ENCODE measurements at places on chromosomes 1 and 21. TPM values are rescaled to one million over a fixed set of nuclear protein-coding genes. Genes with fewer than 3 reads are reported as not detected.

CFAP74 gene
- total RNA-seq: not detected

NUAK2 gene
- 15.3 TPM for total RNA-seq

PLA2G5 gene
- not detected for total RNA-seq

SELP gene
- total RNA-seq: 1.3 TPM

CHIA gene
- total RNA-seq: not detected

ITGB3BP gene
- 8.3 TPM for total RNA-seq

SEMA6C gene
- total RNA-seq: 5.5 TPM

RIPK4 gene
- 2.5 TPM for total RNA-seq

TRIM67 gene
- not detected for total RNA-seq

SPRR2F gene
- total RNA-seq: not detected

DNA sequence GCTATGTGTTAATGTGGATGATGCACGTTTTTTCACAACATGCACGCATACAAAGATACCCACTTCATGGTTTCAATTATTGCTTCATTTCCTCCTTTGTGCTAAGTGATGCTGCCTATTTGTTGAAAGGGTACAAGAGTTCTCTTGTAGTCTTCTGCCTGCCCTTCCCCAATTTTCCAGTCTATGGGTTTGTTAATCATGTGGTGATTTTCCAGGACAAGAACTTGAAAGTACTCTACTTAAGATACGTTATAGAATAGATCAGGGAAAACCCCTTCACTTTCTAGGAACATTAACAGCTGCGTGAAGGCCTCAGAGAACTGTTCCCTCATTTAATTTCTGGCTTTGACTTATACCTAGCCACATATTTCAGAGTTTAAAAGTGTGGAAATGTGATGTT lies 52.1 kb upstream of the SLC44A3 start:
- DNase-seq: no peak

- peak; percentile 27 for DNase-seq
These were observed 212.8 kb upstream of the RAB4A start for GRCh38 chr1:229058111-229058561.

DNA sequence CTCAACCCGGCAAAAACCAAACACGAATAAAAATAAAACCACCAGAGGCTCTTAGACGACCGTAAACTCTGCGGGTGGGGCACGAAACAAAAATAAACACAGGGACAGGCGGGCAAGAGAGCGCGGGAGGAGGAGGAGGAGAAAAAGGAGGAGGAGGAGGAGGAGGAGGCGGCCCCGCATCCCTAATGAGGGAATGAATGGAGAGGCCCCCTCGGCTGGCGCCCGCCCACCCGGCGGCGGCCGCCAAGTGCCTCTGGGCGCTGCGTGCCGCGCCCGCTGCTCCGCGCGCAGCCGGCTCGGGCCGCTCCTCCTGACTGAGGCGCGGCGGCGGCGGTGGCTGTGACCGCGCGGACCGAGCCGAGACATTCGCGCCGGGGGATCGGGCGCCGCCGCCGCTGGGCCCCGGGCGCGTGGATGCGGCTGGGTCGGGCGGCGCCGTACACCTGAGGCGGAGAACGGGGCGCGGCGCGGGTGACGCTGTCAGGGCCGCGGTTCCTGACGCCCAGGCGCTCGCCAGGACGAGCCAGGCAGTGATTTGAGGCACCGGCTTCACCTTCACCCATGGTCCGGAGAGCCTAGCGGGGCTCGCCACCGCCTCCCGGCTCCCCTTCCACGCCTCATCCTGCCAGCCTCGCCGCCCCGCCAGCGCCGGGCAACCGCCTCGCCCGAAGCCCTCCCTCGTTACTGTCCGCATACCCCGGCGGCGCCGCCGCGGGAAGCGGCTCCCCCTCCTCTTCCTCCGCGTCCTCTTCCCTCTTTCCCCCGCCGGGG lies at the start of gene MARK1:
MARK1 (plus strand) TSS at position 229 of the 771 bp plus-strand sequence. CDS start 687 bp downstream, outside the sequence.
- no peak for DNase-seq

GRCh38 chr1:59393211-59394180 lies 96.6 kb downstream of the FGGY start:
- DNase-seq: no peak

DNA sequence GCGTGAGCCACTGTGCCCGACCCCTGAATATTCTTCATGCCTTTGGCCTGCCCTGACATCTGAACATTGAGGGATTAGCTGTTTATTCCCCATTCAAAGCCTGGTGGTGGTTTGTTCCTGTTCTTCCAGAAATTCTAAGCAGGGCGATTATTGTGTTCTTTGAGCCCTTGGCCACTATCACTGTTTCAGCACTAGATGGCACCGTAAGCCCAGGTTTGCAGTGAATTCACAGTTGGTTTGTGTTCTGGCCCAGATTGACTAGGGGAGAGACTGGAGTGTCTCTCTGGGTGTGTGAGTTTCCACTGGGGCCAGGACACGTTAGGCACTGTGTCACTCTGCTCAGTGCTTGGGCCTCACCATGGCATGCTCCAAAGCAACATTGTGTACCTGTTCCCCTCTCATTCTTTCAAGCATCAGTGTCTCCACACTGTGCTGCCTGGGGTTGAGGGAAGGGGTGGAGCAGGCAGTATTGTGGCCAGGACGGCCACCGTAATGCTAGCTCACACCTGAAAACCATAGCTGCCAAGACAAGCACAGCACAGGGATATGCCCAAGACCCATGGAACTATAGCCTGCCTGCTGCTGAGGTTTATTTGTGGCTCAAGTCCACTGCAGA lies 52.7 kb downstream of the PKN2 start:
- no peak for DNase-seq

DNA sequence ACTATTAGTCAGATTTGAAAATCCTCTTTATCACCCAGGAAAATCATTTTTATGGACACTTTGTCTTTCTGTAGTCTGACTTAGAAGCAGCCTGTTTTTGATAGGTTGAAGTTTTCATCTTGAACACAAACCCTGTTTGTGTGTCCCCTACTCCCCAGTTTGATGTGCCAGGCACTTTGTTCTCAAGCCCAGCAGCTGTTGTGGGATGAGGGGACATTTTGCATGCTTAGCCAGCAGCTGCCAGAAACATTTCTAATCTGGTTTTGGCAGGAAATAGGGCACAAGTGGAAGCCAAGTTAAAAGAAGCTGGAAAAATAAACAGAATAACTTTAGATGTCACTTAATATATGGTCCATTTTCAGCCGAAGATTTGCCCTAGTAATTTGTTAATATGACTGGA lies 29.9 kb downstream of the ACTN2 start:
- DNase-seq: no peak

DNA sequence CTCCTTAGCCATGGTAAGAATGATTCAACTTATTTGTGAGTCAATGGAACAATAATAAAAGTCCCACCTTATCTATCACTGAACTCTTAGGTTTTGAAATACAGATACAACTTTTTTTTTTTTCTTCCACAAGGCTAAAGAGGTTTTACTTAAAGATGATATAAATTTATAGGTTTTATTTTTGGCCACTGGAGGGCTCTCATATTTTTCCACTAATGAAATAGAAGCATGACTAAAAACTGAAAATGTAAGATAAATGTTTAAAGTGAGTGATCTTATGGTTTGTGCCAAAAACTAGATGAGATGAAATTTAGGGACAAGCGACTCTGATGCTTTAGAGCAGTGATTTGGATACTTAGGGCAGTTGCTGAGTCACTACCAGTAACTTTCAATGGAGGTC lies 499.0 kb downstream of the NUF2 start:
- no peak for DNase-seq

- no peak for DNase-seq
These were observed 8.9 kb upstream of the C1orf174 start for GRCh38 chr1:3908886-3909517.

DNA sequence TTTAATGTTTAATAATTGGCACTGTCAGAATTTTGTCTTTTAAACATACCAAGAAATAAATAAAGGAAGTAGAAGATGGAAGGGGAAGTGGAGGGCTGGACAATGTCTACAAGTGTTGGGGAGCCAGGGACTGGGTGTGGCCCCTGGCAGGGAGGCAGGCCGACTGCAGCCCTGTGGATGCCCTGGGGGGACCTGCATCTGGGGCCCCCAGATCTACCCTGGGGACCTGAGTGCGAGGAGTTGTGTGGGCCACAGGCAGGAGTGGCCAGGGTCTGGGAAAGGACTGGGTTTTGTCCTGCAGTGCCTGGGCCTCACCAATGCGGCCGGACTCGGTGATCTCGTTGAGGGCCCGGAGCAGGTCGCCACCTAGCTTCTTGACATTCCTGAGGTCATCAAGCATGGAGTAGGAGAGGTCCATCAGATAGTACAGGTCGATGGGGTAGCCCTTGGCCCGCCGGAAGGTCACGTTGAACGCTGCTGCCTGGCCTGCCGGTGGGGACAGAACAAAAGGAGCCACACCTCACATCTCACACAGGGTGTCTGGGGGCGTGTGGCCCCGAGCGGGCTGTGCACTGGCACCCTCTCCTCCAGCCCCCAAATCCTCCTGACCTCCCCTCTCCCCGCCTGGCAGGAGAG lies 17.5 kb downstream of the ITGB2 start:
- DNase-seq: no peak

- DNase-seq: no peak
These were observed 131.8 kb upstream of the PKN2 start for GRCh38 chr1:88552226-88552625.

DNA sequence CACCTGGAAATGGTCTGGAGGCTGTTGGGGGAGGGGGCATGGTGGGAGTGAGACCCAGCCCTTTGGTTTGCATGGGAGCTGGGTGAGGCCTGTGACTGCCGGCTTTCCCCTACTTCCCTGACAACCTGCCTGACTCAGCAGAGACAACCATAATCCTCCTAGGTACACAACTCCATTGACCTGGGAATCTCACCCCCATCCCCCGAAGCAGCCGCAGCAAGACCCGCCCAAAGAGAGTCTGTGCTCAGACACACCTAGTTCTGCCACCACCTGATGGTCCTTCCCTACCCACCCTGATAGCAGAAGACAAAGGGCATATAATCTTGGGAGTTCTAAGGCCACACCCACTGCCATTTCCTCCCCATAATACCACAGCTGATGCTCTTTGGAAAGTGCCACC lies 168.6 kb downstream of the GIPC2 start:
- no peak for DNase-seq

GRCh38 chr1:66606362-66607065 lies 72.6 kb downstream of the SGIP1 start:
- no peak for DNase-seq

GRCh38 chr1:213989002-213989855 lies 1.5 kb downstream of the PROX1 start:
- no peak for DNase-seq

GRCh38 chr1:43529206-43529731 lies 1.4 kb upstream of the PTPRF start:
- peak; percentile 70 for DNase-seq

DNA sequence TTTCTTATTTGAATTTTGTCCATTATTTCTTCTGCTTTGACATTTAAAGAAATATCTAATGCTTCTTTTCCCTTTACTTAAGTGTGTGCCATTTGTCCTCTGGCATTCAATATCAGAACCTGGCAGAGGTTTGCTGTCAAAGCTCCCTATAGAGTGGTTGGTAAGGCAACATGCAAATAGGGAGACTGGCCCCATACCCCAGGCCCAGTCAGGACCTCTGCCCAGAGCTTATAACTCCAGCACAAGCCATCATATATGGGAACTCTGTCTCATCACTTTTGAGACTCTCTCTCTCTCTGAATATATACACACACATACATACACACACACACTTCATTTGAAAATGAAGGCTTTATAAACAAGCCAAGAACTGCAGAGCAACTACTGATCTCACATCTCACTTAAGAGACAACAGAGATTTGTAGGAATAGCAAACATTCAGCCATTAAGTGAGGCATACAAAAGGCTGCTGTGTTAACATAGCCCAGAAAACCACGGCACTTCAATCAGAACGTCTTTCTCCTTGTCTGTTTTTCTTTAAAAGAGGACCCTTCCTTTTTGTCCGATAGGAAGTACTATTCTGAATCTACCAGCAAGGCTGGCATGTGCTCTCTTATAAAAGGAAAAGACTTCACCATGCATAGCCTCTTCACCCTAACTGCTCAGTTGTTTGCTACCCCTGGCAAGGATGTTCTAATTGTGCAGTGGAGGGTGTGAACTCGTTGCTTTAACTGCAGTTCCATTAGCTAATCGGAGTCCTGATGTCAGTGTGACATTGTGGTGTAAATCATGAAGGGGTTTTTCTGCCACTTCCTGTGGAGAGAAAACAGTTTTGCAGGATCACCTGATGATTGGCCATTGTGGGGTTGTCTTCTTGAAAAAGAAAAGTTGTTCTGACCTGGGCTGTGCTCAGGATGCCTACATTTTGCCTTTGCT lies 101.7 kb downstream of the NR5A2 start:
- DNase-seq: no peak

- DNase-seq: no peak
These were observed 21.5 kb downstream of the DMRTB1 start for GRCh38 chr1:53480678-53481077.

DNA sequence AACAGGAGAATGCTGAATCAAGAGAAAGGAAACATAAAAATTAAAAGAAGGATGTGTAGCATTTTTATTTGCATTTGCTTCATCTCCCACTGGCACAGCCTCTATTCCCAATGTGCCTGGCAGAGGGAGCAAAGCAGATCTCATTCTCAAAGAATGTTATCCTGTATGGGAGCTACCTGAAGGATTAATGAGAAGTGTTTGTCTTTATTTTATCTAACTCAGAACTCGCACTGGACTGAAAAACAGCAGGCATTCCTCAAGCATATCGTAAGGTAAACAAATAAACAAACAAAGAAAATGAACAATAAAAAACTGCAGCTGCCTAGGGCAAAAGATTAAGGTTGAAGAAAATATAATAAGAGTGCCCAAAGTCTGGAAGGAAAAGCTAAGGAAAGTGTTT lies 12.7 kb upstream of the COL11A1 start:
- DNase-seq: no peak

DNA sequence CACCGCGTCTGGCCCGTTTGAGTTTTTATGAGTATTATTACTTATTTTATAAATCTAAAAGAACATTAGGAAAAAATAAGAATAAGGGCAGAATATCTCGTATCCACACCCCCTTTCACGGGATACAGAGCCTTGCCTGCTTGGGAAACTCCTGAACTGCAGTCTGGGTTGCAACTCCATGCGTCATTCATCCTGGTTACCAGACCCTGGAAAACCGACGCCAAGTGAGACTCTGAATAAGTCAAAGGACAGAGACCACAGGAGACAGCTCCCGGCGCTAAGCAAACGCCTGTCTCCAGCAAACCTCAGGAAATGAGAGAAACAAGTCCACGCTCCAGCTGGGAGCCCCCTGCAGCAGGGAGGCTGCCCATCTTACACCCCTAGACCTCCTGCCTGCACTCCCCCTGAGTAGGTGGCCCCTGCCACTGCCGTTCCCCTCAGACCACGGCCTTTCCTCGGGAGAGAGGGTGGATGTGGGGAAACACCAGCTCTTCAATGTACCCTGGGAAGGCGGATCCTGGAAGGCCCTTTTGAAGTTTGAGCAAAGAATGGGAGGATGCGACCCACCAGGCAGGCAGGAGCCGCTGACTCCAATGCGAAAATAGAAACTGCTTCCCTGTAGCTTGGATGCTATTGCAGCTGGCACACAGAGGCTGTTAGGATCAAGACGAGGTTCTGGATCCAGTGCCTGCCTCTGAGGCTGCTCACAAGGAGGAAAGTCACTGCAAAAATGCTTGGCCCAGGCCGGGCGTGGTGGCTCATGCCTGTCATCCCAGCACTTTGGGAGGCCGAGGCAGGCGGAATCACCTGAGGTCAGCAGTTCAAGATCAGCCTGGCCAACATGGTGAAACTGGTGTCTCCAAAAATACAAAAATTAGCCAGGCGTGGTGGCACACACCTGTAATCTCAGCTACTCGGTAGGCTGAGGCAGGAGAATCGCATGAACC lies 37.7 kb upstream of the GPR157 start:
- no peak for DNase-seq

All from CD4-positive, alpha-beta T cell (primary cell).